Body of pancreas (tissue), 4 donors: ENCODE measurements at places on chromosomes 1 and 21.

DNA sequence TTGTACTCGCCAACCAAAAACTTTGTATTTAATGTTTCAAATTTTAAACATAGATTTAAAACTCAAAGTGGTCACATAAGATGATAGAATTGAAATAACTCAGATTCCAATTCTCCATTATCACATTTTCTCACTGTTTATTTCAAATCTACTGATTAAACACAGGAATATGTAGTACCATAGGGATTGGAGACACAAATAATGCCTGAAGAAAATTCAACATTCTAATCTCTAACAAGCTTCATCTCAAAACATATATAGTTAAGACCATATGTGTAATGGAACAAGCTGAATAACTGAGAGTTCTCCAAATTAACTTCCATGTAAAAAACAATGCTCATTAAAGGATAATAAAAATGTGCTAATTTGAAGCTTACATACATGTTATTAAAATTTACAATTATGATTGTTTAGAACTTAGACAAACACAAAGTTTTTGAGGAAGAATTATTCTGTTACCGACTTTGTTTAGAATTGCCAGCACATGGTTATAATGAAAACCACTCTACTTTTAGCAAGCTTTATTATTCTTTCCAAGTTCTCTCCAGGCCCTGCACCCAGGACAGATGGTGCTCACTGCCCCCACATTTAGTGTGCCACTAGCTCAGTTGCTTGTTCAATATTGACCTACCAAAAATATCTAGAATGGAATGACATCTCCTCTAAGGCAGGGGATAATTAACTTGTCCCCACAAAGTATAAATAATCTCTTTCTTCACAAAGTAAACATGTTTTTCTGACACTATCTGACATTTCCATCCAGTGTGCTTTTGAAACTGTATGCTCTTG is 467.2 kb downstream of the TTLL7 start:
- DNase-seq: peak; percentile 6

- no peak for DNase-seq
These were observed 2.5 kb upstream of the DHRS3 start for GRCh38 chr1:12620488-12620865.

DNA sequence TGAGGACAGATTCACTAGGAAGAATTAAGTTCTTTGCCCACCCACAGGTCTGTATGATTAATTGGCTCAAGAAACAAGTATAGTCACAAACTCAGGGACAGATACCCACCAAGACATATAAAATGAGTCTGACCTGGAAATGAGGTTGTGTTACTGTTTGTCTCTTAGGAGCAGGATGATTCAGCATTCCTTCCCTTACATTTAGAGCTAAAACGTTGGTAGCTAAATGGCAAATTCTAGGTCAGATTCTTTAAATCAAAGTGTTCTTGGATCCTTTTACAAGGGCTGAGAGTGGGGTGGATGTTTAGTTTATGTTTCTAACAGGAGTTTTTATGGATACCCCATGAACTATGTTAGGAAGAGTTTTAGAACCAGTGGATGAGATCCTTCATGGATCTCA is 4.7 kb downstream of the RIMKLA start:
- no peak for DNase-seq

DNA sequence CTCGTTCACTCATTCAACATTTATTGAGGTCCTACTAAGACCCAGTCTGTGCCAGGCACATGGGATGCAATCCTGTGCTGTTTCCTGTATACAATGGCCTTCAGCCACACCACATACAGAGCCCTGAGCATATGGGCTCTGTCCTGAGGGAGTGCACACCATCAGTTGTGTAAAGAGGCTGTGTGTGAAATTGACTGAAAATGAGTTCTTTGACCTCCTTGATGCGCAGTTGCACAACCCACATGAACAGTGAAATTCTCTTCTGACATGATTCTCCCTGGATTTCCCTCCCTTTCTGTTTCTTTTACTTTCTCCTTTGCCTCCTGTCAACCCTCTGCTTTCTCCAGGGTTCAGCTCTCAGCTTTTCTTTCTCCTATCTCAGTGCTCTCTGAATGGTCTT is 6.3 kb upstream of the SYT6 start:
- DNase-seq: no peak

- DNase-seq: no peak
These were observed 57.6 kb upstream of the IFNLR1 start for GRCh38 chr1:24244519-24245268.

DNA sequence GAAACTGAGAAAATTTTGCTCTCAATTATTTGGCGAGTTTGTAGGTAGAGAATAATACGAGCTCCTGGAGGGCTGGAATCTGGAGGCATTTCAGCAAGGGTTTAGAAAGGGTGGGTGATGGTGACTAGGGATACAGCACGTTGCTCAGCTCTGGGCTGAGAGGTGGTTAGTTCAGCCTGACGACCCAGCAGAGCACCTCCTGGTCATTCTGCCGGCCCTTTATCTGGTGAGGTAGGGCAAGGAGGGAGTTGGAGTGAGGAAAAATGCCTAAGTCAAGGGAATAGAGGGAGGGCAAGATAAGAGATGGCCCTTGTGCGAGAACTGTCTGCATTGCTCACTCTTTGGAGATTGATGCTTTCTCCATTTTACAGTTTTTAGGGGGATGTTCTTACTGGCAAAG is 19.1 kb downstream of the GALNT2 start:
- no peak for DNase-seq

DNA sequence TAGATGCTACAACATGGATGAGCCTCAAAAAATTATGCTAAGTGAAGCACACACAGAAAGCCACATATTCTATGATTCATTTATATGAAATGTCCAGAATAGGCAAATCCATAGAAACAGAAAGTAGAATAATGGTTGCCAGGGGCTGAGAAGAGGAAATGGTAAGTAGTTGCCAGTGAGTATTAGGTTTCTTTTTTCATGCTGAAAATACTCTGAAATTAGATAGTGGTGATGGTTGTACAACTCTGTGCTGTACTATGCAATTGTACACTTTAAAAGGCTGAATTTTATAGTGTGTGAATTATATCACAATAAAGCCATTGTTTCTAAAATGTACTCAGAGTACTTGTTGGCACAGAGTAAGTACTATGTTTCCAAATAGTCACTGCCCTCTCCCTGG is 15.5 kb upstream of the GFI1 start:
- no peak for DNase-seq

DNA sequence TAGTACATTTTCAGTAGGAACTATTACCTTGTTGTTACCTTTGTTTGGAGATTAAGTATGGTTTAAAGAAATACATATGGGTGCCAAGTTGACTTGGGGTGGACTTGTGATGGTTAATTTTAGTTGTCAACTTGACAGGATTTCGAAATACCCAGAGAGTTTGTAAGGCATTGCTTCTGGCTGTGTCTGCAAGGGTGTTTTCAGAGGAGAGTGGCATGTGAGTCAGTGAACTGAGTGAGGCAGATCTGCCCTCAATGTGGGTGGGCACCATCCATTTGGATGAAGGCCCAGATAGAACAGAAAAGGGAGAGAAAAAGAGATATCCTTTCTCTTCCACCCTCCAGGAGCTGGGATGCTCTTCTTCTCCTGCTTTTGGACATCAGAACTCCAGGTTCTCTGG is 315.5 kb downstream of the GPATCH2 start:
- no peak for DNase-seq

- no peak for DNase-seq
These were observed 175.7 kb downstream of the HHIPL2 start for GRCh38 chr1:222372221-222372620.

DNA sequence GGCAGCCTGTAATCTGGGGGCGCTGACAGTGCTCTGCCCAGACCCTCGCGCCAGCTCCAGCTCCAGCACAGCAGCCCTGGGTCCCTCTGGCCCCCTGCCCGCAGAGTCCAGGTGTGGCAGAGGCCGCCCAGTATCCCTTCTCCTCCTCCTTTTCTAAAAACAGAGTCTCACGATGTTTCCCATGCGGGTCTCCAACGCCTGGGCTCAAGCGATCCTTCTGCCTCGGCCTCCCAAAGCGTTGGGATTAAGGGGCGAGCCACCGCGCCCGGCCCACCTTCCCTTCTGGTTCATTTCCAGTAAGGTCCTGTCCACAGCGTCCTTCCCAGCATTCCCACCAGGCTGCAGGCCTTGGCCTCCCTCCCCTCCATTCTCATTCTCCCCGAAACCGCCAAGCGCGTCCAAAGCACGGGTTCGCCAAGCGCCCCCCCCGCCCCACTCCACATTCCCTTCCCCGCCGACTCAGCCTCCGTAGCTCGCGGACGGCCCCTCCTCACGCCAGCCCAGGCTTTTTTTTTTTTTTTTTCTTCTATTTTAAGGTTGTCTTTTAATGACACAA is 2.0 kb upstream of the PCBP3 start:
- DNase-seq: no peak

DNA sequence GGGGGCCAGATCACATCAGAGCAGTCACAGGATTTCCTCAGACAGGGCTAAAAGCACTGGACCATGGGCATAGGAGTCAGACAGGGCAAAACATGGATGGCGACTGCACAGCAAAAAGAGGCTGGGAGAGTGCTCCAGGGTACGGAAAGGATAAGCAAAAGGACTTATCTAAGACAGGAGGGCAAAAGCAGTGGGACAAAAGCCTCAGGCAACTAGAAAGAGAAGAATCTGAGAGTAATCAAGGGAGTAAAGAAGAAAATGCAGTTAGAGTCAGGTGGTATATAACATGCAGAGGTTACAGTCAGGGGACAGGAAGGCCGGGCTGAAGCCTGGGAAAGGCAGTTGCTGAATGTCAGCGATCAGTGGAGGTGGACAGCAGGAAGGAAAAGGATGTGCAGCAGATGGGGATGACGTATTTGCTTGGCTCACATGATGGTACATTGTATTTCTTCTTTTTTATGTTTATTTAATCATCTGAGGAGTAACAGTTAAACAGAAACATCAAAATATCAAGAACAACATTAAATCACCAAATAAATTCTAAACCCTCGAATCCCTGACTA is 63.1 kb upstream of the CNN3 start:
- no peak for DNase-seq

GRCh38 chr1:29032841-29033240 is 90.9 kb downstream of the TMEM200B start:
- DNase-seq: no peak

DNA sequence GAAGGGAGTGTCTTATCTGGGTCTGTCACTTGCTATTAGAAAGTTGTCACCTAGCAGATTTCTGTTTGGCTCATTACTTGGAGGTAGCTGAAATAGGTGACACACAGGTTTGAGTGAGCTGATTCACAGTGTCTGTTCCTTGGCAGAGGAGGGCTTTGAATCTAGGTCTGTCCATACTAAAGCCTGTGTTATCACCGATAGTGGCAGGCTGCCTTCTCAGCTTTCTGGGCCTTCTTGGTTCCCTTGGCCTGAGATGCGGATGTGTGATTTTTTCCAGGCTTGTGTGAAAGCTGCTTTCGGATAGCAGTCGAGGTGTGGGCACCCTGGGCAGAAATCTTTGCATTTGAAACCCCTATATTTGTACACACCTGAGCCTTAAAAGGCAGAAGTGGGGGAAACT is 73.9 kb downstream of the ACTL8 start:
- no peak for DNase-seq

- DNase-seq: no peak
These were observed 40.2 kb downstream of the MX1 start for GRCh38 chr21:41466024-41466820.

DNA sequence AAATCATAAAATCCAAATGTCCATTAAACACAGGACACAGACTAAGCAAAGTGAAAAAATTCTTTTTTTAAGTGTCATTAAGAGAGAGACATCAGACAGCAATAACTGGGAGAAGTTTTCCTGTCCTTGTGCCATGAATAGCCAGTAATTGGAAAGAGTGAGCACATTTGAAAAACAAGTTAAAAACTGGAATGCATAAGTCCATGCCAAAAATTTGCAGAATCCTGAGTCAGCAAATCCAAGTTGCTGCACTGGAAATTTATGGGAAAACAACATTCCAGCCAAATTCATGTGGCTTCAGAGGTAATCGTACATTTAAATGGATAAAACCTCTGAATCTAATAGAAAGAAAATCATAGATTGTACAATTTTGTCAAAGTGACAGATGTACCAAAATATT is 291.4 kb downstream of the LRRC40 start:
- no peak for DNase-seq

- DNase-seq: no peak
These were observed 46.9 kb downstream of the PKN2 start for GRCh38 chr1:88730995-88731394.

GRCh38 chr1:224182057-224182865 is 779 bp upstream of the DEGS1 start:
- DNase-seq: no peak

DNA sequence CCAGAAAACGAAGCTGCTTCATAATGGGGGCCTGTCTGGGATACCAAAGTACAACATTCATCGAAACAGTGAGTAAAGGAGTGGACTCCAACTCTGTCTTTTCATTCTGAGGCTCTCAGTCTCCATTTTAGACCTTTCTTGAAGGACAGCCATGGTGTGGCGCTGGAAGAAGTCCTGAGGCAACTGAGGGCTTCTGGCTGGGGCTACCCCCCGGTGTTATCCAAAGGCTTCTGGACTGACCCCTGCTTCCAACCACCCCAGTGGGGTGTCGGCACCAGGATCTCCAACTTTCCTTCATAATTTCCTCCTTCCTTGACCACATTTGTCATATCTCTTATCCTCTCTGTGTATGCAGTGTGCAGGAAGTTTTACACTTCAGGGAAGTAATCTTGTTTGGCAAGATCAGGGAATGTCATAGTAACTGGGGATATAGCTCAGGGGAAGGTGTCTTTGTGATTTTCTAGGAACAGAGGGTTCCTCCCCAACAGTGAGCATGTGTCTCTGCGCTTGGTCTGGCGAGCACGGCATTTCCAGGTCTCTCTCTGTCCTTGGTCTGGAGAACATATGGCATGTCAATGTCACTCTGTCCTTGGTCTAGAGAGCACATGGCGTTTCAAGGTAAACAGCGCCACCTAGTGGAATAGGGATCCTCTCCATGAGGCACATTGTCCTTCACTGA is 19.4 kb upstream of the BSDC1 start:
- DNase-seq: peak; percentile 47

DNA sequence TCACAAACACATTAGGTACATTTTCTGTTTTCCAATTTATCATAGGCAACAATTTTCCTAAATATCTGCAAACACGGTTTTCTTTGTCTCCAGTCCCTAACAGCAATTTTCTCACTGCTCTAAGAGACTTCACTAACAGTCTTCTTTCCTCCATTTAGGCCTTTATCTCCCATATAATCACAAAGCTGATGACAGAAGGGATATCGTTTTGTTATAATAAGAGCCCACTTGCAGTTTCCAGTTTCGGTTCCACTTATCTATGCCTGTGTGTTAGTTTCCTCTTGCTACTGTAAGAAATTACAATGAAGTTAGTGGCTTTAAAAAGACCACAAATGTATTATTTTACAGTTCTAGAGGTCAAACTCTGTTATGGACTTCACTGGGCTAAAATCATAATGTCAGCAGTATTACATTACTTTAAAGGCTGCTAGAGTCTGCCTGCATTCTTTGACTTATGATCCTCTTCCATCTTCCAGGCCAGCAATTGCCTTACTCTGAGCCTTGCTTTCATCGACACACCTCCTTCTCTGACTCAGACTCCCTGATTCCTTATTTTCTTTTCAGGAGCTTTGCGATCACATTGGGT is 549.3 kb downstream of the NCAM2 start:
- no peak for DNase-seq
